ENCODE measurements at places on chromosomes 11 and 22.

- no peak for DNase-seq
Observed at GRCh38 chr11:82775736-82776346, 42.2 kb upstream of the FAM181B start.

GRCh38 chr11:108069947-108070346, 51.4 kb upstream of the ACAT1 start:
- DNase-seq: no peak

- no peak for DNase-seq
Observed at GRCh38 chr11:75031224-75031753, 42.6 kb downstream of the NEU3 start.

DNA sequence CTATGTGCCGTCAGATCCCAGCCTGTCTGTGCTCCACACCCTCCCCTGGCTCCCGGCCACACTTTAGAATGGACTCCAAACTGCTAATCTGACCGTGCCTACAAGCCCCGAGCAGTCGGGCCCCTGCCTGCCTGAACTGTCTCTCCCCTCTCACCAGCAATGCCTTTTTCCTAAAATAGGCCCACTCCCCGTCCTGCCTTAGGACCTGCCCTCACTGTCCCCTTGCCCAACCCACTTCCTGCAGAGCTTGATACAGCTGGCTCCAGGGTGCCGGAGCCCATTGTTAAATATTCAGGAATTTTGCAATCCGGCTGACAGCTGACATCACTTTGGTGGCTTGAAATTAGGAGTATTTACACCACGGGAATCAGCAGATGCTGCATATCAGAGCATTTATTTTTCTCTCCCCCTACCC, 21.4 kb downstream of the MN1 start:
- no peak for DNase-seq

DNA sequence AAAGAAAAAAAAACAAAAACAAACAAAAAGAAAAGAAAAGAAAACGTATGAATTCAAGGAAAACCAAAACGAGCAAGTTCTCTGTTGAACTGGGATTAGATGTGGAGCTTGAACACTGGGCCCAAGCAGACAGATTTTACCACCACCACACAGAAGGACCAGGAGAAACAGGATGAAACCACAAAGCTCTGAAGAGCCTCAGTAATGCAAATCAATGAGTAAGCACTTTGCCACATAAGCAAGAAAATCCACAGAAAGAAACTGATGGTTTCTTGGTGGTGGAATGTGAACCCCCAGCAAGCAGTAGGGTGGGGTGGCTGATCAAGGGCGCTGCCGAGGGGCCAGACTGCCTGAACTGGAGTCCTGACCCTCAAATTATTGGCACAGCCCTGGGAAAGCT, 50.9 kb upstream of the NFRKB start:
- no peak for DNase-seq
